ENCODE measurements at places on chromosomes 5 and 9. TPM values are rescaled to one million over a fixed set of nuclear protein-coding genes. Genes with fewer than 3 reads are reported as not detected.
A peak's percentile ranks its signal among the peaks of the same experiment; 100 is the strongest.

DNA sequence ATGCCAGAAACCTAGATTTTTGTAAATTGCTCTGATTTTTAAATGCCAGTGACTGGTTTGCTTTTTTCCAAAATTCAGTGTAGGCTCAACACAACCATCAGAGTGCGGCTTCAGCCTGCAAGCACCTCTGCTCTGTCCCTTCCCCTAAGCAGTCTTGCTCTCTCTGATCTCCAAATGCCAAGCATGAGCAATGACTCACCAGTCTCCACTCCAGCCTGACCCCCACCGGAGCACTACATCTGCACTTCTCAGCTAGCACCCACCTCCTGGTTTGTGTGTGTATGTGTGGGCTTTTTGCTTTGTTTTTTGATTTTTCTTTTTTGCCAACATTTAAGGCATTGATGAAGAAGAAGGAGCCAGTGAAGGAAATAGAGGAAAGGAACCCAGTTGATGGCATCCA is 61.4 kb upstream of the ADRA1B start:
- no peak overlapping the region for H3K27ac ChIP-seq
- DNase-seq: no peak
- H3K27me3 ChIP-seq: peaks cover 17% of the 10 kb centered on the region
- no peaks in the 10 kb centered on the region for H3K4me1 ChIP-seq

- H3K4me1 ChIP-seq: peaks cover 10% of the 10 kb centered on the region
- no peaks in the 10 kb centered on the region for H3K36me3 ChIP-seq
- peaks cover 8% of the 10 kb centered on the region for H3K27me3 ChIP-seq
- no peak overlapping the region for H3K27ac ChIP-seq
- DNase-seq: no peak
Observed at GRCh38 chr9:33186457-33187168, 19.5 kb upstream of the B4GALT1 start.

DNA sequence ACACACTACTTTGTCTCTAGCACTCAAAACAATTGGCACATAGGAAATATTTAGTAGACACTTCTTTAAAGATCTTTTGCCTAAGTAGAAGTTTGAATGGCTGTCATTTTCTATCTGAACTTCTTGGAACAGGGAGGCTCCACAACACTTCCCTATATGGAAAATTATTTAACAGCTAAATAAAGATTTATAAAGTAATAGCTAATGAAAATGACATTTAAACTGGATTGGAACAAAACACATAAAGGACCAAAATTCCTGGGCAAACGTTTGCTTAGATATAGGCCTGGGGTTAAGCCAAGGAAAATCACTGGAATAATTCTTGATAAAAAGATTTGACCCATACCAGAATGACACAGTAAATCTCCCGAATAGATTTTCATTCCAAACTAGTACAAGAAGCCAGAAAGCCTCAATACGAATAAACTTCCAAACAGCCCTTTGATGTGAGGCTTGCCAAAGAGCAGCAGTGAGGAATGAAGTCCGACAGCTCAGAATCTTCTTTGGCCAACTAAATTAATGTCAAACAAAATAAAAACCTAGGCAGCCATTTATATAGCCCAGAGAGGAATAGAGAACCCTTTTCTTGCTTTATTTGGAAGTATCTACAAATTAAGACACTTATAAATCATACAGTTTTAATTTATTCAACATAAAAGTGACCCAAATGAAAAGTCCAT is 20.3 kb upstream of the RNF180 start:
- no peak overlapping the region for H3K27ac ChIP-seq
- DNase-seq: no peak
- H3K4me1 ChIP-seq: no peaks in the 10 kb centered on the region
- H3K4me3 ChIP-seq: no peak overlapping the region
- H3K27me3 ChIP-seq: no peaks in the 10 kb centered on the region
- no peaks in the 10 kb centered on the region for H3K36me3 ChIP-seq

CDX1 gene
- not detected for total RNA-seq

DNA sequence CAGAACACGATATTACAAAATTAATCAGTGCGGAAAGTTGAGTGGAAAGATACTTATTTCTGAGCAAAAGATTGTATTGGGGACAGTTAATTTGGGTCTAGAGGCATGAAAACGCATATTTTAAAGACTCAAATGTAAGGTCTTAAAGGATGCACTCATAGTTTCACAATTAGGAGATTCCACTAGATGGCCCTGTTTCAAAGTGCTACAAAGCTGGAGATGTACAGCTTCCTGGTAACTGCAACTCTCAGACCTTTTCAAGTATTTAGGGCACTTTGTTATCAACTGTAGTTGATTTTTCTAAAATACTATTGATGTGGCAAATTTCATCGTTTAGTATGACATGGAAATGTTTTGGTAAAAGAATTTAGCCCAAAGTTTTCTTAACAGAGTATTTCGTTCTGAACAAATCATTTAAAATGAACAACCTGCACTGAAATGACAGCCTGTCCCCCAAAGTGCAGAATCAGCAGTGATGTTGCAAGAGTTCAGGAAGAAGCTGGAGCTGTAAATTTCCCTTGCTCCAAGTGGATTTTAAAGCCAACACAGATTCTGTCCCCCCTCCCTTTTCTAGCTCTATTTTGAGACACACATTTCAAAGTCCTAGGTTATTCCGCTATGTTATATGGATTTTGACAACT is 16.2 kb upstream of the NDUFB6 start:
- no peaks in the 10 kb centered on the region for H3K36me3 ChIP-seq
- no peak overlapping the region for H3K27ac ChIP-seq
- no peak overlapping the region for H3K4me3 ChIP-seq
- peaks cover 37% of the 10 kb centered on the region for H3K27me3 ChIP-seq
- DNase-seq: no peak
- H3K4me1 ChIP-seq: peaks cover 5% of the 10 kb centered on the region

- H3K36me3 ChIP-seq: peaks cover 10% of the 10 kb centered on the region
- H3K4me3 ChIP-seq: peak overlapping the region; percentile 43
- DNase-seq: peak; percentile 81
- peak overlapping the region; percentile 95 for H3K27ac ChIP-seq
Observed at GRCh38 chr9:131635285-131635684, 90.0 kb downstream of the PRRT1B start.

DNA sequence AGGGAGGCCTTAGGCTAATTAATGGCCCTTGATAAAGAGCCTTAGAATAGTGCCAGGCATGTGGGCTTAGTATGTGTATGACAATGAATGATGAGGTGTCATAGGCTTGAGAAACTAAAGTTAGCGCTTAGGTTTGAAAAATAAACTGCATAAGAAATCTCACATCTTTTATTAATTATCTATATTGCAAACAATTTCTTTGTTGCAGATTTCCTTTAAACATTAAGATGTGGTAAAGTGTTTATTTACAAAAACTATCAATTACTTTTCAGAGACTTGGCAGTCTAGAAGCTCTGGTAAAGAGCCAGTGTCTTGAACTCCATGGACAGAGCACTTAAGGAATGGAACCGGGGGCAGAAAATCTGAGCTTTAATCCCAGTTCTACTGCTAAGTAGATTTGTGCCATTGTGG is 23.1 kb downstream of the MAP1B start:
- peaks cover 10% of the 10 kb centered on the region for H3K4me1 ChIP-seq
- peaks cover 73% of the 10 kb centered on the region for H3K27me3 ChIP-seq
- no peaks in the 10 kb centered on the region for H3K36me3 ChIP-seq
- no peak overlapping the region for H3K27ac ChIP-seq
- no peak for DNase-seq
- H3K4me3 ChIP-seq: no peak overlapping the region

GRCh38 chr5:120852222-120852860 is 388.2 kb downstream of the PRR16 start:
- no peaks in the 10 kb centered on the region for H3K4me1 ChIP-seq
- DNase-seq: no peak

IFNA13 gene
- not detected for total RNA-seq

GRCh38 chr5:161027763-161028162 is 175.8 kb upstream of the ATP10B start:
- H3K27ac ChIP-seq: no peak overlapping the region
- H3K4me1 ChIP-seq: no peaks in the 10 kb centered on the region
- no peaks in the 10 kb centered on the region for H3K36me3 ChIP-seq
- H3K27me3 ChIP-seq: peaks cover 1% of the 10 kb centered on the region
